Left lung (tissue), 14 donors: ENCODE measurements at places on chromosomes 5 and 9. TPM values are rescaled to one million over a fixed set of nuclear protein-coding genes. Genes with fewer than 3 reads are reported as not detected.

PARP8 gene
- total RNA-seq, result 33.6 TPM

PLAA gene
- total RNA-seq, result 31.0 TPM

SPINK7 gene
- total RNA-seq, result not detected

APBA1 gene
- 2.5 TPM for total RNA-seq

TNC gene
- 166 TPM for total RNA-seq

CAMK4 gene
- total RNA-seq, result 1.0 TPM

LAMC3 gene
- 25.5 TPM for total RNA-seq

CNTNAP3B gene
- total RNA-seq, result 10.9 TPM

CENPH gene
- 6.4 TPM for total RNA-seq

- H3K36me3 ChIP-seq, result no peaks in the 10 kb centered on the region
- no peak overlapping the region for H3K4me3 ChIP-seq
- H3K27me3 ChIP-seq, result peaks cover 25% of the 10 kb centered on the region
- no peak overlapping the region for H3K27ac ChIP-seq
- peaks cover 14% of the 10 kb centered on the region for H3K4me1 ChIP-seq
- no peak for DNase-seq
Measured at GRCh38 chr9:93963969-93964368, 8.8 kb upstream of the BARX1 start.

DNA sequence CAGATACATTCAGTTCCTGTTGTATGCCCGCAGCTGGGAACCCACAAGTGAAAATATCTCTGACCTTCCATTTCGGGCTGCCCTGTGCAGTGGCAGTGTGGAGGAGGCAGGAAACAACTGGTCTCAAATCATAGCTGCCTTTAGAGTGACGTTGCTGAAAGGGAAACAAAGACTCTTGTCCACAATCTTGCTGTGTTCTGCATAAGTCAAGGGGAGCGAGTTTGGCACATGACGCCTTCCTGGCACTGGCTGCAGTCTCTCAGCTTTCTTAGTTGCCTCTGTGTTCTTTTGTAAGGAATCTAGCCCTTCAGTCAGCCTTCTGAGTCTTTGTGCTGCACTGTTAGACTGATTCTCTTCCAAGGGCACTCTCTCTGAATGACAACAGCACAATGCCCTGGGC, 24.0 kb downstream of the ADAMTS16 start:
- no peak for DNase-seq
- H3K4me1 ChIP-seq, result peaks cover 6% of the 10 kb centered on the region
- H3K36me3 ChIP-seq, result no peaks in the 10 kb centered on the region
- no peak overlapping the region for H3K4me3 ChIP-seq
- H3K27me3 ChIP-seq, result no peaks in the 10 kb centered on the region

GRCh38 chr9:121645003-121645402, 6.4 kb upstream of the DAB2IP start:
- H3K4me1 ChIP-seq, result peaks cover 8% of the 10 kb centered on the region
- no peaks in the 10 kb centered on the region for H3K36me3 ChIP-seq
- H3K27ac ChIP-seq, result no peak overlapping the region
- no peak for DNase-seq
- no peak overlapping the region for H3K4me3 ChIP-seq

- no peak for DNase-seq
- no peaks in the 10 kb centered on the region for H3K4me1 ChIP-seq
- no peak overlapping the region for H3K27ac ChIP-seq
- no peaks in the 10 kb centered on the region for H3K36me3 ChIP-seq
Measured at GRCh38 chr5:109601736-109602135, 88.0 kb upstream of the MAN2A1 start.

DNA sequence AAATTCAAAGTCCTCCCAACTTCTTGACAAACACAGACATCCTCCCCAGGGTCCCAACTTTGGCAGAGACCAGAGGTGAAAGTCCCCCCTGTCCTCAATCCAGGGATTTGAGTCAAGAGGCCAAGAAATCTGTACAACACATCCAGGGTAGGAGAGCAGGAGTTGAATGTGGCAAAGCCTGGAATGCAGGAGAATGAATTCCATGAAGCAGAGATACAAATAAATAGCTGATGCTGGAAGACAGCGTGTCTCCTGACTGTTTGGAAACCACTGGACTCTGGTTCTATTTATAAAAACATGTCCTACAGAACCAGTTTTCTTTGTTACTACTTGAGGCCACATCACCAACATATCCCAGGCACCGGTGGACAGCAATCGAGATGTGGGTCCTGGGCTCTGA, 43.7 kb upstream of the SLIT3 start:
- no peaks in the 10 kb centered on the region for H3K36me3 ChIP-seq
- no peaks in the 10 kb centered on the region for H3K4me1 ChIP-seq
- no peak overlapping the region for H3K4me3 ChIP-seq
- no peak overlapping the region for H3K27ac ChIP-seq

GRCh38 chr5:85293145-85293785, 908.6 kb upstream of the EDIL3 start:
- peak overlapping the region; percentile 23 for H3K4me3 ChIP-seq
- H3K27ac ChIP-seq, result peak overlapping the region; percentile 14
- H3K27me3 ChIP-seq, result no peaks in the 10 kb centered on the region
- no peaks in the 10 kb centered on the region for H3K4me1 ChIP-seq
- peak; percentile 27 for DNase-seq

GRCh38 chr5:132428484-132429462, 59.3 kb downstream of the SLC22A5 start:
- H3K4me1 ChIP-seq, result peaks cover 43% of the 10 kb centered on the region
- no peak overlapping the region for H3K4me3 ChIP-seq
- peak overlapping the region; percentile 89 for H3K27ac ChIP-seq
- no peak for DNase-seq
- no peaks in the 10 kb centered on the region for H3K27me3 ChIP-seq

DNA sequence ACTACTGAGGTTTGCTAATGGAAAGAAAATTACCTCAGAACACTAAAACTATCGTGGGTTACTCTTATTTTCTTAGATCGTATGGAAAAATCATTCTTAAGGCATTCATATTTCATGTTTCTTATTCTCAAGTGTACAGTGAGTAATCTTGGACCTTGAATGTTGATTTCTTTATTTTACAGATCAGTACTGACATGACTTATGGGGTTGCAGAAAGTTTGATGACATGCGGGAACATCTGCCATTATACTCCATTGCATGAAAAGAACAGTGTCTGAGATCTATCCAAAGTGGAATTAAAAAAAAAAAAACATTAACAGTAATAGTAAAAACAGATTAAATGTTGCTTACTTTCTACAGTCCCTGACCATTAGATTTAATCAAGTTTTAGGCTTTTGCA, 1290.2 kb upstream of the WWC1 start:
- no peak overlapping the region for H3K4me3 ChIP-seq
- DNase-seq, result no peak
- H3K36me3 ChIP-seq, result no peaks in the 10 kb centered on the region
- H3K27ac ChIP-seq, result no peak overlapping the region

- H3K4me1 ChIP-seq, result no peaks in the 10 kb centered on the region
- H3K27me3 ChIP-seq, result no peaks in the 10 kb centered on the region
- no peak overlapping the region for H3K27ac ChIP-seq
- H3K36me3 ChIP-seq, result no peaks in the 10 kb centered on the region
Measured at GRCh38 chr9:134251296-134252069, 74.8 kb upstream of the RXRA start.

DNA sequence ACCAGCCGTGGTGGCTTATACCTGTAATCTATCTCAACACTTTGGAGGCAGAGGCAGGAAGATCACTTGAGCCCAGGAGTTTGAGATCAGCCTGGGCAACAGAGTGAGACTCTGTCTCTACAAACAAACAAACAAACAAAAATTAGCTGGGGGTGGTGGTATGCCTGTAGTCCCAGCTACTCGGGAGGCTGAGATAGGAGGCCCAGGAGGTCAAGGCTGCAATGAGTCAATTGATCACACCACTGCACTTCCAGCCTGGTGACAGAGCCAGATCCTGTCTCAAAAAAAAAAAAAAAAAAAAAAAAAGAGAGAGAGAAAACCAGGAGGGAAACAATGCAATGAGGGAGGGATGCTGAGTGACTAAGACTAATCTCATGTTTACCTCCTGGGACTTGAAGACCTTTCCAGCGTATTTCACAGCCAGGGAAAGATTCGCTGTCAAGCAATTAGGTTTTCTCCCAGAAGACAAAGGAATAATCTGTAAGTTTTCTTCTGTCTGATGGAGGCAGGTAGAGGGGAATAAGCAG, 51.1 kb upstream of the MIER3 start:
- no peaks in the 10 kb centered on the region for H3K27me3 ChIP-seq
- no peaks in the 10 kb centered on the region for H3K36me3 ChIP-seq
- no peak for DNase-seq
- H3K27ac ChIP-seq, result no peak overlapping the region
- H3K4me1 ChIP-seq, result no peaks in the 10 kb centered on the region
- H3K4me3 ChIP-seq, result no peak overlapping the region

- H3K4me1 ChIP-seq, result no peaks in the 10 kb centered on the region
- H3K27me3 ChIP-seq, result no peaks in the 10 kb centered on the region
- no peak overlapping the region for H3K4me3 ChIP-seq
- H3K27ac ChIP-seq, result no peak overlapping the region
- DNase-seq, result no peak
Measured at GRCh38 chr5:174338185-174339010, 292.9 kb downstream of the NSG2 start.

- no peaks in the 10 kb centered on the region for H3K36me3 ChIP-seq
- no peak overlapping the region for H3K4me3 ChIP-seq
- H3K27ac ChIP-seq, result no peak overlapping the region
- H3K27me3 ChIP-seq, result no peaks in the 10 kb centered on the region
- no peak for DNase-seq
Measured at GRCh38 chr9:113996531-113997001, 81.5 kb downstream of the AMBP start.

DNA sequence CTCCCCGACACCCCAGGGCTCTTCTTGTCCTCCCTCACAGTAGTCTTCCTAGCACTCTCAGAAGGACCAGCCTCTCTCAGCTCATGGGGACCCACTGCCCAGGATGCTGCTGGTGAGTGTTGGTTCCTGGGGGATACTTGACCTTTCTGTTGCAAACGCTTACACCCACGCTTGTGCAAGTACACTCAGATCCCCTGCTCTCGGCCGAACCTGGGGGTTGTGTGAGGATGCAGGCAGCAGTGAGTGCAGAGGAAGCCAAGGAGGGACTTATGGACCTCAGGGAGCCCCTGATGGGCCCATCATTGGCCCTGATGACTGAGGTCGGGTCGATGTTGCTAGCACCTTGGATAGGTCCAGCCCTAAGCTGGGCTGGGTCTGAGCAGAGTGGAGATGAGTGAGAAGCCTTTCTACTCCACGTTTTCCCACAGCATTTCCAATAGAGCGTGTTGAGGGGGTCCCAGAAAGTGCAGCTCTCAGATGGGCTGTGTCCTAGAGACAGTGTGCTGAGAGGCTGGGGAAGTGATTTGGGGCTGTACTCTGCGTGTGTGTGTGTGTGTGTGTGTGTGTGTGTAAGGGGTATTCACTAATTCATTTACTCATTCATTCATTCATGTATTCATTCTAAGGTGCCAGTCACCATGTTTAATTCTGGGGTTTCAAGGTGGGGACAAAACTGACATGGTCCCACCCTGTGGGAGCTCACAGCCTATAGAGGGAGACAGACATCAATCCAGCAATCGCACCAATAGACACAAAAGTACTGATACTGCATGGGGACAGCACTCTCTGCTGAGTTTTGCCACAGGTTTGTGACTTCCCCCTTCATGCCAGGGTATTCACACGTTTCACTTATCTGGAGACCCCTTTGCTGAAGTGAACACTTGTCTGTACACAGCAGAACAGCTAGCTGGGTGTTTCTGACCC, 25.2 kb upstream of the PITX1 start:
- H3K27ac ChIP-seq, result no peak overlapping the region
- no peaks in the 10 kb centered on the region for H3K36me3 ChIP-seq
- no peak for DNase-seq
- no peak overlapping the region for H3K4me3 ChIP-seq
- no peaks in the 10 kb centered on the region for H3K4me1 ChIP-seq

DNA sequence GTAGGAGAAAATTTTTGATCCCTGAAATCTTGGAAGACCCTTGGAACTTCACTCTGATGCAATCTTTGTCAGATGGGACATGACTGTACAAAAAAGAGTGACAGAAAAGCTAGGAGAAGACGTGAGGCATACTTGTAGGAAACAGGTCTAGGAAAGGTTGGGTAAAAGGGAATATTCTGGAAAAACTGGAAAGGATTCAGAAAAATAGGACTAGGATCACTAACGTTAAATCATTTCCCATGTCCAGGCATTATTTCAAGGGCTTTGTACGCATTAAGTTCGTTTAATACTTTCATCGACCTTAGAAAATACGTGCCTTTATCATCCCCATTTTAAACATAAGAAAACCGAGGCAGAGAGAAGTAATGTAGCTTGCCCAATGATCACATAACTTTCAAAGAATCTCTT, 2.9 kb downstream of the ALDH1A1 start:
- H3K27ac ChIP-seq, result peak overlapping the region; percentile 83
- no peaks in the 10 kb centered on the region for H3K27me3 ChIP-seq
- no peak for DNase-seq
- peaks cover 73% of the 10 kb centered on the region for H3K4me1 ChIP-seq
- no peak overlapping the region for H3K4me3 ChIP-seq
- H3K36me3 ChIP-seq, result no peaks in the 10 kb centered on the region

GRCh38 chr9:33751536-33752129, 43.7 kb upstream of the PRSS3 start:
- H3K4me1 ChIP-seq, result peaks cover 9% of the 10 kb centered on the region
- DNase-seq, result no peak
- no peaks in the 10 kb centered on the region for H3K36me3 ChIP-seq
- no peak overlapping the region for H3K27ac ChIP-seq

GRCh38 chr9:25861421-25861820, 183.2 kb upstream of the TUSC1 start:
- DNase-seq, result no peak
- H3K4me3 ChIP-seq, result no peak overlapping the region
- no peaks in the 10 kb centered on the region for H3K27me3 ChIP-seq
- no peaks in the 10 kb centered on the region for H3K4me1 ChIP-seq
- no peaks in the 10 kb centered on the region for H3K36me3 ChIP-seq

DNA sequence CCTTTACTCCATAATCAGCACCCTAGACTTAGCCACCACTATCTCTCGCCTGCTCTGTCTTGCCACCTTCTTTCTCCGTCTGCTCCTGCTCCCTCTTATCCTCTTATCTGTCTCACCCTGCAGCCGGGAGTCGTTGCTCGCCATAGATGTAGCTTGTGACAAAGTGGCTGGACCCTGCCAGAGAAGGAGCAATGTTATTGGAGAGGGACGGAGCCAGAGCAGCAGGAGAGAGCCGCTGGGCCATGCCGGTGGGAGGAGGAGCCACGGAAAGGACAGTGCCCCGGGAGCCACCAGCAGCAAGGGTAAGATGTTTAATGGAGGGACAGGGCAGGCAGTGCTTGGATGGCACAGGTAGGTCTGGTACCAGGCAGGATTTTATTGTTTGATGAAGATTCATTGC, 137.3 kb downstream of the SEC61B start:
- H3K4me3 ChIP-seq, result no peak overlapping the region
- no peaks in the 10 kb centered on the region for H3K27me3 ChIP-seq
- H3K27ac ChIP-seq, result no peak overlapping the region
- no peaks in the 10 kb centered on the region for H3K4me1 ChIP-seq
- no peaks in the 10 kb centered on the region for H3K36me3 ChIP-seq
- DNase-seq, result no peak

DNA sequence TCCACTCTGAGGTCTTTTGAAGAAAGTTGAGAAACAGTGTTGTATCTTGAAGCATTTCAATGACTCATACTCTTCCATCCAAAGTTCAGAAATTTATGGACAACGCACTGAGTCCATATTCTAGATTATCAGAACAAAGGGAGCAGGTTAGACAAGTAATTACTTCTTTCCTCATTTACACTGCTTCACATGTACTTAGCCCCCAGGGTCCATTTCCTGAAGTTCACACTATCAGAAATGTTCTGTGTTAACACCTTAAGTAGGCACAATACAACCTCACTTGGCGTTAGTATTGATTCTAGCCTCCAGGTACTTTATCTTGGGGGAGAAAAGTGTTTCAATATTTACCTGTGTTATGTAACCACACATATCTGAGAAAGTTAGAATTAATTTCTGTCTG, 487.9 kb upstream of the DMAC1 start:
- H3K4me1 ChIP-seq, result no peaks in the 10 kb centered on the region
- H3K36me3 ChIP-seq, result no peaks in the 10 kb centered on the region
